Activated CD8-positive, alpha-beta memory T cell treated with anti-CD3 and anti-CD28 coated beads for 24 hours (primary cell): ENCODE measurements at places on chromosomes 4 and X.

DNA sequence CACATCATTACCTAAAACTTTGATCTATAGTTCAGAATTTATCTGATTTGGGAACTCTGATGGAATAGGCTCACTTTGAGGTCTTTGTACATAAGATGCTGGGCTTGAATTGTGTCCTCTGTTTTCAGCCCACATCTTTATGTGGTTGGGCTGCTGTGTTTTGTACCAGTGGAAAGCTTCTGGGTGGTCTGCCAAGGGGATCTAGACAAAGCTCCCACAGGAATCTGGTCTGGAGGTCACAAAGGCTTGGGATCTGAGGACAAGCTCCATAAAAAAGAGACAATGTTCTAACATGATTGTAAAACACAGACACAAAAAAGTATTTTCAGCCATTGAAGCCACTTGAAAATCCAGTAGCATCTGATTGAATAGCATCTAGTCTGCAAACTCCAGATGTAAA, 393.5 kb upstream of the PITX2 start:
- DNase-seq = no peak

GRCh38 chr4:105057370-105058105, 89.1 kb upstream of the TET2 start:
- DNase-seq = no peak

- DNase-seq = no peak
Measured at GRCh38 chrX:71154641-71155040, 10.0 kb downstream of the NLGN3 start.

GRCh38 chrX:107766470-107767150, 9.0 kb downstream of the TSC22D3 start:
- peak; percentile 47 for DNase-seq

- DNase-seq = no peak
Measured at GRCh38 chrX:109600237-109600651, 24.7 kb downstream of the KCNE5 start.

DNA sequence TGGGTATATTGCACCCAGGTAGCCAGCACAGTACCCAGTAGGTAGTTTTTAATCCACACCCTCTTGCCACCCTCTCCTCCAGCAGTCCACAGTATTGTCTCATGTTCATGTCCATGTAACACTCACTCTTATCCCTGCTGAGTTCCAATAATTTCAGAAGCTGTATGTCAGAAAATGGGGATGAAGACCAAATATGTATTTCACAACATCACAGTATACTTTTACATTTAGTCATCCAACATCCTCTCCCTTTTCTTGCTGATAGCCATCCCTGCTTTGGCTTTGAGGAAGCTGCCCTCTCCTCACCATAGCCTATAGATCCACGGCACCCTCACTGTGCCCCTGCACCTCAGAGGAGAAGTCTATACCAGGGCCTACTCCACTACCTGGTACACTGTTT, 126.0 kb upstream of the LDB2 start:
- no peak for DNase-seq

- DNase-seq = no peak
Measured at GRCh38 chr4:7240306-7240705, 48.0 kb downstream of the SORCS2 start.

DNA sequence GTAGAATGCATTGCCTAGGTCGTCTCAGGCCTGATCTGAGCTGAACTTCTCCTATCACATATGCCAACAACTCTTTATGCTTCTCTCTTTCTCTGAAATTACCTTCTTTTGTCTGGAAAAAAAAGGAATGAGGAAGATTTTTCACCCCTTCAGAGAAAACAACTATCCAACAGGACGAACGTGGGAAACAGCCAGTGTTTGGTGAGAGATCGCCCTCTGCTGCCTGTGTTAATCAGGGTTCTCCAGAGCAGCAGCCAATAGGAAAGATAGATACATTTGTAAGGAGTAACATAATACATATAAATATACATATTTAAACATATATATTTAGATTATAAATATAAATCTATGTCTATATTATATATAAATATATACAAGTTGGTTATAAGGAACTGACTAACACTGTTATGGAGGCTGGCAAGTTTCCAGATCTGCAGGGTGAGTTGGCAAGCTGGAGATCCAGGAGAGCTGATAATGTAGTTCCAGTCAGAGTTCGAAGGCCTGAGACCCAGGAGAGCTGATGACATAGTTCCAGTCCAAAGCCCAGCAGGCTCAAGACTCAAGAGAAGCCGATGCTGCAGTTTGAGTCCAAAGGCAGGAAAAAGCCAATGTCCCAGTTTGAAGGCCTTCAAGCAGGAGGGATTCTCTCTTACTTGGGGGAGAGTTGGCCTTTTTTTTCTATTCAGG, 13.3 kb downstream of the CETN2 start:
- DNase-seq = no peak

DNA sequence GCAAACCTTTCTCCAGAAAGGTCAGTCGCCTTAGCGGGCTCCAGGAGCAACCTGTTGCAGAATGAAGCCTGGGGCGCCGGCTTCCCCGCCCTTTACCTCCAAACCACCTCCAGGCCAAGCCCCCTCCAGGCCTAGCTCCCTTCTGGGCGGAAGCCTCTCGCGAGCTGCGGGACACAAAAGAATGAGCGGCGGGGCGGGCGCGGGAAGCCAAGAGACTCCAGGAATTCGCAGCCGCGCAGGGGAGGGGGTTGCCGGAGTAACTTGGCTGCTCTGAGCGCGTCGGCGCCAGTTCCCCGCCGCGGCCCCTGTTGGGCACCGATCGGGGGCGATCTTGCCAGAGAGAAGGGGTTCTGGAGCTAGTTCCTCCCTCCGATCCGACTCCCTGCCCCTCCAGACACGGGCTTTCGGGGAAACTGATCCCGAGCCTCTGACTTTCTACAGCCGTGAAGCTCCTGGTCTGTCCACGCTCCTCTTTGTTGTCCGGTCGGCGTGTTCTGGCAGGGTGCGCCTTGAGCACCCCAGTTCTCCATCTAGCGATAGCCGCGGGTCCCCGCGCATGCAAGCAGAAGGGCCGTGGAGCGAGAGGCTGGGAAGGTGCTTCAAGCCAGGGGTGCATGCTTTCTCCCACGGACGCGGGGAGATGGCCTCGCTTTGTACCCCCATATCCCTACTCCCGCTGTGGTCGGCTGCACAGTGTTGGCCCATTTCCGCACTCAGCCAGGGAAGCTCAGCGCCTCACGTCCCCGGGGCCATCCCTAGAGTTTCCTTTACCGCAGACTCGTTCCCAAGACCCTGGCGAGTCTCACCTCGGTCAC, 1.2 kb downstream of the PROM1 start:
- peak; percentile 62 for DNase-seq

GRCh38 chrX:74291964-74292807, 11.8 kb upstream of the ZCCHC13 start:
- peak; percentile 88 for DNase-seq

GRCh38 chr4:147480891-147481576, at the start of gene EDNRA:
EDNRA (plus strand) TSS chr4:147481097; CDS start chr4:147485682, 4,585 bp downstream.
- no peak for DNase-seq

DNA sequence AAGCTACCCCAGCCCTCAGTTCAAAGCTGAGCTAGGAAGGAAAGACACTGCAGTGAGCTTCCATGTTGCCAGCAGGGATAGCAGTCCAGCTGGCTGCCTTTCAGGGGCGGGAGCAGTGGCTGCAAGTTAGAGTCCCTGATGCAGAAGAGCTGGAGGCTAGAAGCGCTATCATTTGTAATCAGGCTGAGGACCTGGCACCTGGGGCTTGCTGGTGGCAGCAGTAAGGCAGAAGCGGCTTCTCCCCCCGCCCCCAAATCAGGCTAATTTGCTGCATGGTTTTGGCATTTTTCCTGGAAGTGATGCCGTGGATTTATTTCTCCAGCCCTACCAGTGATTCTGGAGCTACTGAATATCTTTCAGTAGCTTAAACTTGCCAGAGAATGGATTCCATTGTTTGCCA, 203.3 kb downstream of the CLCN4 start:
- DNase-seq = no peak

GRCh38 chrX:8647176-8647575, 84.8 kb downstream of the ANOS1 start:
- DNase-seq = no peak

DNA sequence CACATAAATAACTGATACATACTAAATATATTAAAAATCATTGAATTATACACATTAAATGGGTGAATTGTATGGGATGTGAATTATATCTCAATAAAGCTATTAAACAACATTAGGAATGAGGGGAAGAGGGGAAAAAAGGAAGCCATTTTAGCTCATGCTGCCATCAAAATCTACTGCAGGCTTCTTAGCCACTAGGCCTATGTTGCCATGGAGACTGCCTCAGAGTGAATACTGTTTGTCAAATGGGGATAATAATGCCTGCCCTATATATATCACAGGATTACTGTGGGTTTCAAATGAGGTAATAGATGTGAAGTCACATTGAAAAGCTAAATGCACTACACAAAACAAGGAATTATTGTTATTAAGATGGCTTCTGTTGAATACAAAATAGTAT, 21.2 kb downstream of the TMEM255A start:
- no peak for DNase-seq

DNA sequence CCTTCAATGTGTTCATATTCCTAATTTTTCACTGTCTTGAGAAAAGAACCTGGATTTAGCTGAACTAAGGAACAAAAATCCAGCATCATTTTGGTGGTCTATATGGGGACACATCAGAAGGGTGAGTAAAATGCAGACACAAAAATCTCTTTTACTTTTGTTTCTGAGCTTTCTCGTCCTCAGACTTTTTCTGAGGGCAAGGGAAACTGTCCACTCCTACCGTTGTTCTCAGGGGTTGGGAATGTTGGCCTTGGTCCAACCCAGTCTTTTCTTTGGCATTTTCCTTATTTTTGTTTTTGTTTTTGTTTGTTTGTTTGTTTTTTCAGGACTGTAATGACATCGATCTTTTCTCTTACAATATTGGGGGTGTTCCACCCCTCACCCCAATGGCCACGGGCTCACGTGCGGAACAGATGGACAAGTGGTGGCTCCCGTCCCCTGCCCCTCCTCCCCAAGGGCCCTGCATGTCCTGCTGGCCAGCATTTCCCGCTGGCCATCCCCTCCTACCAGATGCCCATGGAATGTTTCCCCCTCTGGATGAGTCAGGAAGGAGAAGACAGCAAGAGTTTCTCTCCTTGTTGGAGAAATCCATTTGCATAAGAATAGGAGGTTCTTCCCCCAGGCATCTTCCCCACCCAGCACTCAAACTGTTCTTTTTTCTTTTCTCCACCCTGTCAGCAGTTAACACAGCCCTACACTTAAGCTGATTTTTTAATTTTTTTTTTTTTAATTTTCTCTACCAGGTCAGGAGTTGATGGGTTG, 305.4 kb upstream of the NDST4 start:
- DNase-seq = no peak

GRCh38 chr4:105135785-105136184, 10.9 kb upstream of the TET2 start:
- DNase-seq = no peak

DNA sequence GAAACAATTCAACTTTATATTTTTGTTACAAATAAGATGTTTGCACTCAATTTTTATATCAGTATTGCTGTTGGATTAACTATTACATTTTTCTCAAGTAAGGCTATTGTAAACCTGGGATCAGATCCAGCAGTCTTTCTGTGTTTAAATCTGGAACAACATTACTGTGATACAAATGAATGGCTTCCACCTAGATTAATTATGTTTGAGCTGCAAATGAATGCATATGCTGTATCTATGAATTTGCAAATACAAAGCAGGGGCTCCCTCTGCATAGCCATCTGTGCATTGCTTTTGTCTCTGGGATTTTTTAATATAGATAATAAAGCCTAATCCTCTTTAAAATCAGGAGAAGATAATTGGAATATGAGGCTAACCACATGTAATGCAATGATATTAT, 69.8 kb upstream of the NEIL3 start:
- DNase-seq = no peak

- DNase-seq = no peak
Measured at GRCh38 chrX:19446397-19446796, 68.9 kb downstream of the MAP3K15 start.

- no peak for DNase-seq
Measured at GRCh38 chr4:141376769-141377168, 156.1 kb downstream of the ZNF330 start.

- no peak for DNase-seq
Measured at GRCh38 chrX:103446665-103447302, 70.4 kb downstream of the BEX3 start.

DNA sequence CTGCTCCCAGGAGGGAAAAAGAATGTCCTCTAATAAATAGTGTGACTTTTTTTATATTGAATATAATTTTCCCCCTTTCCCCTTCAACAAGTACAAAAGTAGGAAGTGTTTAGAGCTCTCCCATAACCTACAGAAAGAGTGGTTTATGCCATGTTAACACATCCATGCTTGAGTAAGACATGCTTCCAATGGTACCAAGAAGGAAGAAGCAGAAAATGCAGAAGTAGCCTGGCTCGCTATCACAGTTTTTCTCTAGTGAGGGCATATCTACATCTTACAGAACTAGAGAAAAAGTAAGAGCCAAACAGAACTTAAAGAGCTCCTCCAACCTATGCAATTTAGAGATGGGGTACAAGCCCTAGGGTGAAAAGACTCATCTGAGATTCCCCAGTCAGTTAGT, 82.5 kb downstream of the ARHGEF9 start:
- DNase-seq = no peak

DNA sequence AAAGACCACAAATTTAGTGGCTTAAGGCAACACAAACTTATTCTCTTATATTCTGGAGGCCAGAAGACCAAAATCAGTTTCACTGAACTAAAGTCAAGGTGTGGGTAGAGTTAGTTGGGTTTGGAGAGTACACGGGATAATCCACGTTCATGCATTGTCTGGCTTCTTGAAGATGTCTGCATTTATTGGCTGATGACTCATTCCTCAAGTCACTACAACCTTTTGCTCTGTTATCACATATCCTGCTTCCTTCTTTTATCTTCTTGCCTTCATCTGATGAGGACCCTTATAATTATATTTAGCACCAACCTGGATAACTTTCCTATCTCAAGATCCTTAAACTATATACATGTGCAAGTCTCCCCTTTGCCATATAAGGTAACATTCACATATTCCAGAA, 590.0 kb downstream of the FSTL5 start:
- no peak for DNase-seq

DNA sequence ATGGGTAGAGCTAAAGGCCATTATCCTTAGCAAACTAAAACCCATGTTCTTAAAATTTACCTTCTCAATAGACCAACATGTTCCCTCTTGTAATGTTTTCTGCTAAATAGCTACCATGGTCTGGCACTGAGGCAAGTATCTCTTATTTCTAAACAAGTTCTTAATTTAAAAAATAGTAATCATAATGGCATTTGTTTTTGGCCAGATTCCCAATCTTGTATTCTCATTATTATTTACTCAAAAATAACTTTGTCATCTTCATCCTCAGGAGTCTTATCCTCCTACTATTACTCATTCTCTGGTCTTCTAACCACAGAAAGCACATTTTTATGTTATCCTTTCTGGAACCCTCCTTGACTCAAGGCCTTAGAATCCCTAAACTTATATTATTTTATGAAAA, 931.2 kb downstream of the CCSER1 start:
- no peak for DNase-seq

- DNase-seq = no peak
Measured at GRCh38 chrX:115030625-115031024, 13.2 kb upstream of the IL13RA2 start.

GRCh38 chrX:149961572-149961971, 23.3 kb upstream of the EOLA2 start:
- DNase-seq = no peak

GRCh38 chr4:97367878-97368277, 775.4 kb downstream of the STPG2 start:
- DNase-seq = no peak
